ENCODE measurements at places on chromosomes 5 and 9.

DNA sequence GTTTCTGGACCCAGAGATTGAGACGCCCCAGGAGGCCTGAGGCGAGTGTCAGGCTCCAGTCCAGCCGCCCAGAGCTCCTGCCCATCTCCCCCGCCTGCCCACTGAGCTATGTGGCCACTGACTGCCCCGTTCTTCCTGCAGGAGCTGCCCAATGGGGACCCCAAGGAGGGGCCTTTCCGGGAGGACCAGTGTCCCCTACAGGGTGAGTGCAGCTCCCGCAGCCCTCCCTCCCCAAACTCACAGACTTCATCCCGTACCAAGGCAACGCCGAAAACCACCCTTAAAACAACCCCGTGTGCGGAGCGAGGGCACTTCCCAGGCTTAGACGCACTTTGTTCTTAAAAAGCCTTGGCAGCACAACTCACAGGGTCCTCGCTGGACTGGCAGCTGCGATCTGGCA is 23.4 kb downstream of the NKD2 start:
- no peak for DNase-seq

GRCh38 chr9:127267793-127268525 is 3.4 kb downstream of the GARNL3 start:
- DNase-seq, result no peak

DNA sequence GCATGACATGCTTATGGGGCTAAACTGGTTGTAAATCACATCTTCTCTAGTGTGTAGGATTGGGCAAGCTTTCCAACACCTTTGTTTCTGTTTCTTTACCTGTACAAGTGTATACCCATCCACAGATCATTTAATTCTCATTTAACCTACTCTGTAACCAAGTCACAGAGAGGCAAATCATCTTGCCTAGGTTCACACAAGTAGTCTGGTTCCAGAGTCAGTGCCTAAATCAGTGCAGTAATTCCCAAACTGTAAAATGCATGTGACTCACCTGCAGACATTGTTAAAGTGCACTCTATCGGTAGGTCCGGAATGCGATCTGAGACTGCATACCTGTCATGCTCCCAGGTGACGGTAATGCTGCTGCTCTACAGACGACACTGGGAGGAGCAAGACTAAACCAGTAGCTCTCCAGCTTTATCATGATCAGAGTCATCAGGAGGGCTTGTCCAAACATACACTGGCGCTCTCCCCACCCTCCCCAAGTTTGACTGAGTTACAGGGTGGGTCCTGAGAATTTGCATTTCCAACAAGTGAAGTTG is 107.9 kb upstream of the FREM1 start:
- DNase-seq, result no peak

- DNase-seq, result no peak
These were observed 106.0 kb downstream of the MEGF10 start for GRCh38 chr5:127396490-127397155.

GRCh38 chr5:1466631-1467265 is 21.5 kb upstream of the SLC6A3 start:
- no peak for DNase-seq

DNA sequence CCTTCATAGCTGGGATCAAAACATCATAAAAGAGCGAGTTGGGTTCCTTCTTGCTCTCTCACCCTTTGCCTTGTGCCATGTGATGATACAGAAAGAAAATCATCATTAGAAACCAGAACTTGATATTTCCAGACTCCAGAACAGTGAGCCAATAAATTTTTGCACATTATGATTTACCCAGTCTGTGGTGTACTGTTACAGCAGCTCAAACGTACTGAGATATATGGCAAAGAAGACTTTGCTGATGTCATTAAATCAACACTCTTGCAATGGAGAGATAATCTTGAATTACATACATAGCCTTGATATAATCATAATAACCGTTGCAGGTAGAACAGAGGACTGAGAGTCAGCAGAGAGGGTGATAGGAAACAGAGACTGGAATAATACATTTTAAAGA is 1271.6 kb downstream of the CDH12 start:
- no peak for DNase-seq

DNA sequence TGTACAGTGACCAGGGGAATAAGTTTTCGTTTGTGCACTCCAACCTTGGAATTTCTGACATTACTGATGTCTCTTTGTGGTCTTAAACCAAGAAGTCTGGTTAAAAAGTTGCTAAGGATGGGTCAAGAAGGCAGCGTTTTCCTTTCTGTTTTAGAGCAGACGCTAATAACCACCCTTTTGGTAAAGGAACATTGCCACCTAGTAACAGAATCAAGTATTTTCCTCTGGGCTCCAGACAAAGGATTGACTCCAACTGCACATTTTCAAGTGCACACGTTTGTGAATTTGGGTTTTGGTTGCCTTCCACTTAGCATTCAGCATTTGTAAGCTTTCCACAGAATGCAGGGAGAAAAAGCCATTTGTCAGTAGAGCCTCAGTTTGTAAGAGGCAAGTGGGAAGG is 22.2 kb upstream of the CEP78 start:
- DNase-seq, result no peak

DNA sequence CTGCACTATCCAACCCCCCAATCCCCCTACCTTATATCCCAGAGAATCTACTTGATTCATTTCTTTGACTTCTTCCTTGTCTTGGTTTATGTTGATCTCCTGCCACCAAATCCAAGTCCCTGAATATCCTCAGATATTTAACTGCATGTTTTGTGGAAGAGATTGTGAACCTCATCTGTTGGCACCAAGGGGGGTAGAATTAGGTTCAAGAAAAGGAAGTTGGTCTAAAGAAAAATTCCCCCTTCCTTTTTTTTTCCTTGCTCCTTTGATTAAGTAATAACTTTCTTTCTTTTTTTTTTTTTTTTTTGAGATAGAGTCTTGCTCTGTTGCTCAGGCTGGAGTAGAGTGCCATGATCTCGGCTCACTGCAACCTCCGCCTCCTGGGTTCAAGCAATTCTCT is 526 bp upstream of the CD14 start:
- DNase-seq, result no peak

DNA sequence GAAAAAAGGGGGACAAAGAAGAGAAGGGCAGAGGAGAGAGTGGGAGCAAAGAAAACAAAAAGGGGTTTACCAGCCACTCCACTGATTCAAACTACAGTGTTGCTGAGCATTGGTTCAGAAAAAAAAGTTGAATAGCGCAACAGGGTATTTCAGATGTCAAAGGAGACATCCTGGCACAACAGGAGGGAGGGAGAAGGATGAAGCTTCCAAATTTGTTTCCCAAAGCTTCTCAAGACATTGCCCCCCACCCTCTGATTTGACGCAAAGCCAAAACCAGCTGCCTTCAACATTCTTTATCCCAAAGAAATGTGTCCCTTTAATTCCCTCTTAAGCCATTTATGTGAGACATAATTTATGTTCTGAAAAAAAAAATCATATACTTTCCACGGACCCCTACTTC is 105.5 kb upstream of the TNC start:
- DNase-seq, result no peak

- no peak for DNase-seq
These were observed 545.2 kb downstream of the CSNK1G3 start for GRCh38 chr5:124056991-124057723.

- DNase-seq, result no peak
These were observed 54.5 kb upstream of the FST start for GRCh38 chr5:53425687-53426511.

DNA sequence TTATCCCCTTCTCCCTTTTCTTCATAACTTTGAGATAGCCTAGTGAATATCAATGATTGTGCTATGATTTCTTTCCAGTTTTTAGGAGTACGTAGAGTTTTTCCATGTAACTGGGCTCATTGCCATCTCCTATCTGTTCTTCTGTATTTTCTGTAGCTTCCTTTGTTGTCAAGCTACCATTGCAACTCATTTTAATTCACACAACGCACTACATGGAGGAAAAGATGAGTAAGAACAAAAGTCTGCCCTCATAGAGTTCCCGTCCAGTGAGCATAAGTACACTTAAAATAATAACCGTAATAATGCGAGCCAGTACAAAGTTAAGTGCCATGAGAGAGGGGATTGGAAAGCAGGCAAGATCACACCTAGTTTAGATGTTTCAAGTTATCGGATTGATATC is 177.7 kb downstream of the PAM start:
- DNase-seq, result no peak

GRCh38 chr9:122204055-122204454 is 24.7 kb downstream of the LHX6 start:
- no peak for DNase-seq

All from AG04449 (cell line).